Hepatocyte (in vitro differentiated cells): ENCODE measurements at places on chromosomes 7 and 10. TPM values are rescaled to one million over a fixed set of nuclear protein-coding genes. Genes with fewer than 3 reads are reported as not detected.
A peak's percentile ranks its signal among the peaks of the same experiment; 100 is the strongest.

Gene GRID1
- total RNA-seq = 0.24 and 0.37 TPM in 2 replicates

Gene ENO4
- total RNA-seq = 0.28 and 0.43 TPM in 2 replicates

- H3K4me3 ChIP-seq = no peak overlapping the region
- H3K27ac ChIP-seq = peak overlapping the region; percentile 35
- no peaks in the 10 kb centered on the region for H3K27me3 ChIP-seq
- no peaks in the 10 kb centered on the region for H3K36me3 ChIP-seq
- DNase-seq = no peak
These were observed 21.4 kb downstream of the STAMBPL1 start for GRCh38 chr10:88901206-88901983.

- no peaks in the 10 kb centered on the region for H3K4me1 ChIP-seq
- no peaks in the 10 kb centered on the region for H3K27me3 ChIP-seq
- H3K27ac ChIP-seq = no peak overlapping the region
- no peaks in the 10 kb centered on the region for H3K36me3 ChIP-seq
- no peak for DNase-seq
- H3K4me3 ChIP-seq = no peak overlapping the region
These were observed 127.4 kb downstream of the TRRAP start for GRCh38 chr7:99005776-99006175.

DNA sequence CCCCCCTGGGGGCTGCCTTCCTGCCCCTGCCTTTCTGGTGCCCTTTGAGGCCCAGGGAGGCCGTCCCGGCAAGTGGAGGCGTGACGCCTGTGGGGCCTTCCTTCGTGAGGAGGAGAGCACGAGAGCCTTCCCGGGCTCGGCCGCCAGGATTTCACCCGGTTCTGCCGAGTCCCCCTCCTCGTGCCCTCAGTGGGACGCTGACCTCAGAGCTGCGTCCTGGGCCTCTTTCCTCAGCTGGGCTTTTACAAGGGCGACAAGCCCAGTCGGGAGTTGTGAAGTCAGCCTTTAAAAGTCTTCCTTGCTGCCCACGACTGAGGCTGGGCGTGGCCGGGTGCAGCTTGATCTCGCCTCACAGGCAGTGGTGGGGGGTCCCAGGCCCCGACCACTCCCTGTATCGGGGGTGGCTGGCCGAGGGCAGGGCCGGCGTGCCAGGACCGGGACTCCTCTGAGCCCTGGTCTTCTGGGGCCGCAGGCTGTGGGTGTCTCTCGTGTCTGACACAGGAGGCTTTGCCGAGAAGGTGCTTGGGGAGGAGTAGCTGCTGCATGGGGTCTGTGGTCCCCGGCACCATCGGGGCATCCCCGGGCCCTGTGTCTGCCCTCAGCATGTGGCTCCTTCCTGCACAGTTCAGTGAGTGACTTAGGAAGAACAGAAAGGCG, 41.8 kb downstream of the FAM20C start:
- peak overlapping the region; percentile 76 for H3K27ac ChIP-seq
- no peaks in the 10 kb centered on the region for H3K27me3 ChIP-seq
- no peaks in the 10 kb centered on the region for H3K36me3 ChIP-seq
